ENCODE measurements at places on chromosomes 1 and 21.

DNA sequence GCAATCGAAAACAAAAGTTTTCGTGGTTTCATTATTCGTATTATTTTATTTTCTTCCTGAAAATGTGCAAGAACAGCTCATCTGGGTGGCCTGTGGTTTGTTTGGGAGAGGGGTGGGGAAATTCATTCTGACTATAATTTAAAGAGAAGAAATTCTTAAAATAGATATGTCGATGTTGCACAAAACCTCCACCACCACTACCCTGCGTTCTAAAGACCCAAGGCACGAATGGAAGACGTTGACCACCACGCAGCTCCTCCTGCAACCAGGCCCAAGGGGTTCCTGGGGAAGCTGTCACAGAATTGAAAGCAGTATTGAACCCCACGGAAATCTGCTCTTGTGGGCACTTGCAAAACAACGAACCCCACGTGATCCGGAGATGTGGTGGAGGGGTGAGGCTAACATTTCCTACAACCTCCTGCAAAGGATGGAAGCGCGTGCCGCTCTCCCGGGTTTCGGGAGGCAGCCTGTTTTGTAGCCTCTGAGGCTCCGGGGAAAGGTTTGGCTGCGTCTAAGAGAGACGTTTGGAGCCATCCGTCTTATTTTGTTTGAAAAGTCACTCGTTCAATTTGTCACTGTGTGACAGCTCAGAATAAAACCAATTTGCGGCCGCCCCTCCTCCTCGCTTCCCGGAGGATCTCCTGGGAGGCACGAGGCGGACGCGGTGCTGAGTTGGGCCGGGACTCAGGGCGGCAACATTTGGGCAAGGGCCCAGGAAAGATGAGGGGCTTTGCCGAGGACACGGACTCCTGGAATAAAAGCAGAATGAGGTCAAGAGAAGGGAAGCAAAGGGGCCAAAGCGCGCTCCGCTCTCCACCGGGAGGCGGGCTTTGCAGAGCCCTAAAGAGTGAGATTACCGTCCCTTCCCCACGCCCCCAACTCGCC, 810 bp upstream of the HLX start:
- DNase-seq: no peak

- DNase-seq: no peak
Measured at GRCh38 chr1:116769561-116769977, 15.3 kb downstream of the CD2 start.

GRCh38 chr1:28926629-28927265, 12.4 kb downstream of the EPB41 start:
- DNase-seq: no peak

GRCh38 chr1:33524586-33524985, 52.1 kb downstream of the ZSCAN20 start:
- DNase-seq: no peak

- no peak for DNase-seq
Measured at GRCh38 chr1:205809942-205810345, 3.1 kb downstream of the SLC41A1 start.

DNA sequence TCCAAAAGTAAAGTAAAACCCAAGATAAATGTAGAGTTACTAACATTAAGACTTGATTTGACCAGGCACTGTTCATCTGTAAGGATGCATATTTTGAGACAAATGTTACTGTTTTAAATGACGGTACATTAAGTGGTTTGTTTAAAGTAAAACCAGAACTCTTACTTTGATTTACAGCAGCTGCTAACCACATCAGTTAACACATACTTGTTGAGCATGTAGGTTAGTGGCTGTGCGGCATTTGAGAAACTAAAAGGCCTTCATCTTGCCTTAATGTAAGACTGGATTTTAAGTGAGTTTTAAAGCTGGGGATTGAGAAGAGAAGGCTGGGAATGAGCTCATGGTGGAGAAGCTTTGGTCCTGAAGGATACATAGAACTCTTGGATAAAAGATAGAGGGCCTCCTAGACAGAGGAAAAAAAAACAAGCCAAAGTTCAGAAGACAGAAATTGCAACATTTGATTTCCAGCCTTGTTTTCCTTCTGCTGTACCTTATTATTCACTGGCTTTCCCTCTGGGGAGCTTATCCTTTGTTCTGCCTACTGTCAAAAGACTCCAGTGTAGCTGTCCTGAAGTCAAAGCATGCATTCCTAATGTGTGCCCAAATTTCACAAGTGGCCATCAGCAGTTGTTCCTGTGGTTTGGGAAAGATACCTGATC, 66.6 kb downstream of the MTR start:
- DNase-seq: no peak

GRCh38 chr1:41161846-41162245, 80.3 kb downstream of the SCMH1 start:
- no peak for DNase-seq

GRCh38 chr21:38319781-38320180, 63.0 kb downstream of the KCNJ15 start:
- no peak for DNase-seq

DNA sequence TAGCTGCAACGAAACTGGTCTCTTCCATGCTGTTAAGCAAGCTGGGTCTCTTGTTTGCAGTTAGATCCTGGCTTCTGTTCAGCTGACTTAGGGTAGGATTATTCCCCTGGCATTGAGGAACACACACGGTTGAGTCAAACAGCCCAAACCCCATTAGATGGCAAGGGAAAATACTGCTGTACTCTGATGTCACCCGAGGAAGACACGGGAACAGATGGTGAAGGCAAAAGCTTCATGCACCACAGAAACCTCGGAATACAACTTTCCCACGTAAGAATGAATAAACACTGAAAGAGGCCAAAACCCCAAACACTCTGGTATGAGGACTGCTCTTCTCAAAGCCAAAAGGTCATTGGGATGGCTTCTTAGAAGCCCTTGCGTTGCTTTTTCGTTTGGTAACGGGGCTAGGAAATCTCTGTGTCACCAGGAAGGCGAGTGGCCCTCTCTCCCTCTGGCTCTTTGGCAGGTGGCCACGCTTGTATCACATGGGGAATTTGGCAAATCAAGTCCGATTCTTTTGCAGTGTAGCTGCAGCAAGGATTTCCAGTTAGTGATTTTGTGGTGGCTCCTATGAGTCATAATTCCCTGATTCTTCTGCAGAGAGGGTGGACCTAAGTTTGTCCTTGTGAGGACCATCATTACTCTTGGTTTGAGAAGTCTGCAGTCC, 16.7 kb upstream of the LYST start:
- no peak for DNase-seq

GRCh38 chr1:235270625-235271024, 57.4 kb downstream of the ARID4B start:
- DNase-seq: no peak

DNA sequence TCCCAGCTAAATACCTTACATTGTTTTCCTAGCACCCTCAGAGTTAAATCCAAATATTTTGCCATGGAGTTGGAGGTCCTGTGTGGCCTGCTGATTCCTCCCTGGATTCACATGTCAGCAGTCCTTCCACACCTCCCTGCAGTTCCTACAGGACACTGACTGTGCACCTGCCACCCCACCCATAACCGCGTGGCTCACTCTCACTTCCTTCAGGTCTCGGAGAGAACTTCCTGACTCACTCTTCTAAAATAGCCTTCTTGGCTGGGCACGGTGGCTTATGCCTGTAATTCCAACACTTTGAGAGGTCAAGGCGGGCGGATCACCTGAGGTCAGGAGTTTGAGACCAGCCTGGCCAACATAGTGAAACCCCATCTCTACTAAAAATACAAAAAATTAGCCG, 8.4 kb upstream of the CAMTA1 start:
- DNase-seq: no peak
